Effector CD8-positive, alpha-beta T cell (primary cell): ENCODE measurements at places on chromosomes 6 and 20.

DNA sequence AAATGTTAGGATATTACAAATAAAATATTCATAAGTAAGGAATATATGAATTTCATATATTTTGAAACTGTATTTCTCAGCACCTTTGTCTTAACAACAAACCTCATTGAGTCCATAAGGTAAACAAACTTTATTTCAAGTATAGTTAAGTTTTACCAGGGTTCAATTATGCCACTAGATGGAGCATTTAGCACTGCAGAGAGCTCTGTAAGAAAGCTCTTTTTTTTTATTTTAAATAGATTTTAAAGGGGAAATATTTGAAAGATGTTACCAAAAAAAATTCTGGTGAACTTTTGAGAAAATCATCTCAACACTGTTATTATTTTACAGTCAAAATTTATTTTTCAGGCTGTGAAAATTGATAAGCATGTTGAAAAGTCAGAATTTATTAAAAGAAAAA, 955.2 kb upstream of the EYS start:
- DNase-seq = no peak

DNA sequence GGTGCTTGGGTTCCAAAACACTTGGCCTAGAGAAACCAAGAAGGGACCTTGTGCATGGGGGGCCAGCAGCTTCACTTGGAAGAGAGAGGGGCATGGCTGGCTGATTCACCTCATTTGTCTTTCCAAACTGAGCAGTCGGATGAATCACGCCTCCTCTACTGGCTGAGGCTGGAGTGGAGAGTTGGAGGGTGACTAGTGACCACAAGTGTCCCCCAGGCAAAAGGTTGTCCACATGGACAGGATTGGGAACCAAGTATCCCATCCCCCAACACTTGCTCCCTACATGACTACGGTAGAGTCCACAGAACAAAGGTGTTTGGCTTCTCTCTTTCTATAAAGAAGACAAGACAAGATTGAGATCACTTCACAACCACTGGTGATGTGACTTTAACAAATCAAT, 875.6 kb downstream of the QKI start:
- no peak for DNase-seq

- no peak for DNase-seq
These were observed 19.7 kb downstream of the AKIRIN2 start for GRCh38 chr6:87682310-87682709.

DNA sequence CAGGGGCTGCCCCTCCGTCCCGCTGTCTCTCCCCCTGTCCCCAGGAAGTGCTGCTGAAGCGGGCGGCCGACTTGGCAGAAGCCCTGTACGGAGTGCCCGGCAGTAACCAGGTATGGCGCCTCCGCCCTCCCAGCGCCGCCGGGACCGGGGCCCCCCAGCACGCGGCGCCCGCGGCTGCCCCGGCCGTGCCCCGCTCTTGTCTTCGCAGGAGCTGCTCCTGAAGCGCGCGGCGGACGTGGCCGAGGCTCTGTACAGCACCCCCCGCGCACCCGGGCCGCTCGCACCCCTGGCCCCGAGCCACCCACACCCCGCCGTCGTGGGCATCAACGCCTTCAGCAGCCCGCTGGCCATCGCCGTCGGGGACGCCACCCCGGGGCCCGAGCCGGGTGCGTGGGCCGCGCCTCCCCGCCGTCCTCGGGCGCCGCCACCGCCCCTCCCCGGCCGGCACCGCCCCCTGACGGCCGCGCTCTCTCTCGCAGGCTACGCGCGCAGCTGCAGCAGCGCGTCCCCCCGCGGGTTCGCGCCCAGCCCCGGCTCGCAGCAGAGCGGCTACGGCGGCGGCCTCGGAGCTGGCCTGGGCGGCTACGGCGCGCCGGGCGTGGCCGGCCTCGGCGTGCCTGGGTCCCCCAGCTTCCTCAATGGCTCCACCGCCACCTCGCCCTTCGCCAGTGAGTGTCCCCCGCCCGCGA, 48.4 kb downstream of the CPXM1 start:
- DNase-seq = peak; percentile 24

- DNase-seq = no peak
These were observed 418 bp downstream of the TNXB start for GRCh38 chr6:32108727-32109113.

- DNase-seq = no peak
These were observed 55.8 kb upstream of the SMIM28 start for GRCh38 chr6:138321934-138322333.
